ENCODE measurements at places on chromosomes 4 and X.

GRCh38 chrX:56231537-56232090, 542 bp upstream of the KLF8 start:
- DNase-seq, result no peak

- no peak for DNase-seq
Measured at GRCh38 chr4:37765741-37766140, 60.7 kb upstream of the PGM2 start.

DNA sequence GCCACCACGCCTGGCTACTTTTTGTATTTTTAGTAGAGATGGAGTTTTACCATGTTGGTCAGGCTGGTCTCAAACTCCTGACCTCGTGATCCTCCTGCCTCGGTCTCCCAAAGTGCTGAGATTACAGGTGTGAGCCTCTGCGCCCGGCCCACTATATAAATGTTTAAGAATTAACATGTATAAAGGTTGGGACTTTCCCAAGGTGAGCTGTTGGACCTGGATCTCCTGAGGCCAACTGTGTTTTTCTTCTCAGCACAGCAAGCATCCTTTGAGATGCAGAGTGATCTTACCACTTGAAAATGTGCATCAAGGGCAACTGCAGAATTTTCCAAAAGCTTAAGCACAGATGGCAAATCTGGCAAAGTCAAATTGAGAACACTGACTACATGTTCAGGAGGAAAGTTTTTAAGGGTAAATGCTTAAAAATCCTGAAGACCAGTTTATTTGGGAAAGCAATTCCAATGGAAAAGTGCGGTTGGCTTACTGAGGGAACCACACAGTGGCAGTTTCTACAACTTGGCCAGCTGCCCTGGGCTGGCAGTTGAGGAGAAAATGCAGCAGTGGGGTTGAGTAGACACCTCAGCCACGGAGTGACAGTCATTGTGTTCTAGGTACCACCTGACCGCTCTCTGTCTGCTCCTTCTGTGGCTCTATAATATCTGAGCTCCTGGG, 168.9 kb downstream of the CBR4 start:
- no peak for DNase-seq

DNA sequence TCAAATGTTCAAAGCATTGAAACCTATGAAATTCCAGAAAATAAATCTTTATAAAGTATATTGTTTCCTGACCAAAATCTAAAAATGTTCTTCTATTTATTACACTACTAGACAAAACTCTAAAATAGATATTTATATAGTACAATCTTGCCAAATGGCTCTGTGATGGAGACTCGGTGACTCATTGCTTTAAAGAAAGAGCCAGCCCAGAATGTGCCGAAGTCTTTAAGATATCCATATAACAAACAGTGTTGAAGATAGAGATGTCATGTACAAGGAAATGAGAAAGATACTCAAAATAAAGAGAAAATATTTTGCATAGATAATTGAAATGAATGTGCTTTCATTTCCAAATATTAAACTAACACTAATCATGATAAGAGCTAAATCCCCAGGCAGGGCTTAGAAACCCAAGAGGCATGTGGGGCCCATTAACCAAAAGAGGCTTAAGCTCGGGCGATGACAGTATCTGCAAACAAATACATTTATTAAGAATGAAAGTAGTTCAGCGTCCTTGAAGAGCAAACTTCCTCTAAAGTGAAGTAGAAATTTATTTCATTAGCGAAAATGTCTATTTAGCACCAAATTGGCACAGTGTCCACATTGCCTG, 102.1 kb upstream of the FAM9B start:
- DNase-seq, result no peak

DNA sequence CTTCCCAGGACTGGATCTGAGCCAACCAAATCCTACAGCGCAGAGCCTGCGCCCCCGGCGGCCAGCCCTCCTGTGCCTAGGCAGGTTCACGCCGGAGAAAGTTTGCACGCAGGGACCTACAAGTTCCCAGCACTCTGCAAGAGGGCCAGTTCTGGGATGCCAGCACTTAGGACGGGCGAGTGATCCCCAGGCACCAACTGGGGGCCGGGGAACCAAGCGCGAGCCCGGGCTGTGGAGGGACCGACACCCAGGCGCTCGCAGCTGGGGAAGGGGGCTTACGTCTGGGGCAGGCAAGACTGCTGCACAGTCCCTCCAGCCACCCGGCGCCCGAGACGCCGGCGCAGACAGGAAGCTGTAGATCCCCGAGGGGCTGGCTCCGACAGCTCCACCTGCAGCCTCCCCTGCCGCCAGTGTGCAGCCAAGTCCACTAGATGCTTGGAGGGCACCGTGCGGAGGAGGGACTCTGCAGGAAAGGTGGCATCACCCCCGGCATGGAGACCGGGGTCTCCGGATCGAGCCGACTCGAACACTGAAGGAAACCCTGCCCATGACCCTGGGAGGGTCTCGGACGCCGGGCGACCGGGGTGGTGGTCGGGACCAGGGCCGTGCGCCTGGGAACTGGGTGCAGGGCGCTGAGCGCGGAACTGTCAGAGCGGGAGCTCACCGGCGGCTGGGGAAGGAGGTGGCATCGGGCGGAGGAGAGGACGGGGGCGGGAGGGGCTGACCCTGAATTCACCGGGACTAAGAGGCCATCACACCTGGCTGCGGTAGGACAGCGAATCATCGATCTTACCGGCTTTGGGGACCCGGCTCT, 566 bp downstream of the CORIN start:
- peak; percentile 40 for DNase-seq

GRCh38 chr4:164701665-164702064, 52.3 kb upstream of the SMIM31 start:
- no peak for DNase-seq

- DNase-seq, result peak; percentile 61
Measured at GRCh38 chrX:132216806-132217202, 2.4 kb downstream of the RAP2C start.

- DNase-seq, result no peak
Measured at GRCh38 chr4:120561648-120562047, 360.9 kb downstream of the PRDM5 start.

GRCh38 chr4:182309877-182310276, 66.7 kb downstream of the TENM3 start:
- DNase-seq, result no peak

DNA sequence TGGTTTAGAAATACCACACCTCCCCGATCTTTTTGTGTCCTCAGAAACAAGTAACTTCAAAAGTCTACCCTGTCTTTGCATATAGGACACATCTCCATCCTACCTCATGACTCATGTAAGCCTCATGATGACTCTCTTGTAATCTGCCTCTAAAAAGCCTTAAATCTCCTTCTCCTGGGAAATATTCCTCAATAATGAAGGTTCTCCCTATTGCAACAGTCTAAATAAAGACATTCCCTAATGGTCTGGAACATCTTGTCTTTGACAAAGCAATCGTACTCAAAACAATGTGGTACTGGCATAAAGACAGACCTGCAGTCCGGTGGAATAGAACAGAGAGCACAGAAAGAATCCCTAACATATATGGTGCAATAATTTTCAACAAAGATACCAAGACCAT, 257.7 kb downstream of the OPHN1 start:
- DNase-seq, result no peak

DNA sequence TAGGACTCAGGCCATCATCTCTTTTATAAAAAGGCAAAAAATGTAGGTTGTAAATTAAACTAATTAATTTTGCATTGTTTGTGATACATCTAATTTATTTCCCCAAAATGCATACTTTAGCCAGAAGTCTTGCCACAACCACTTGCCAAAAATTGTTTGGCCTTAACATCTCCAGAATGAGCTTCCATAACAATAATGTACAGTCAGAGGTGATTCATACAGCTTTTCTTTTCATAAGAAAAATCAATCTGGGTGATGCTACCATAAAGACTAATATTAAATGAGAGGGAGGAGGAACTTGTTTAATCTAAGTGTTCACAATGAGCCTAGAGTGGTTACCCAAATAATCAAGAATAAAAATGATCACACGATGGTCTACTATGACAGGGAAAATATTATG, 59.3 kb downstream of the AMMECR1 start:
- DNase-seq, result no peak

GRCh38 chr4:77193511-77194102, 36.6 kb downstream of the CCNG2 start:
- DNase-seq, result peak; percentile 69

DNA sequence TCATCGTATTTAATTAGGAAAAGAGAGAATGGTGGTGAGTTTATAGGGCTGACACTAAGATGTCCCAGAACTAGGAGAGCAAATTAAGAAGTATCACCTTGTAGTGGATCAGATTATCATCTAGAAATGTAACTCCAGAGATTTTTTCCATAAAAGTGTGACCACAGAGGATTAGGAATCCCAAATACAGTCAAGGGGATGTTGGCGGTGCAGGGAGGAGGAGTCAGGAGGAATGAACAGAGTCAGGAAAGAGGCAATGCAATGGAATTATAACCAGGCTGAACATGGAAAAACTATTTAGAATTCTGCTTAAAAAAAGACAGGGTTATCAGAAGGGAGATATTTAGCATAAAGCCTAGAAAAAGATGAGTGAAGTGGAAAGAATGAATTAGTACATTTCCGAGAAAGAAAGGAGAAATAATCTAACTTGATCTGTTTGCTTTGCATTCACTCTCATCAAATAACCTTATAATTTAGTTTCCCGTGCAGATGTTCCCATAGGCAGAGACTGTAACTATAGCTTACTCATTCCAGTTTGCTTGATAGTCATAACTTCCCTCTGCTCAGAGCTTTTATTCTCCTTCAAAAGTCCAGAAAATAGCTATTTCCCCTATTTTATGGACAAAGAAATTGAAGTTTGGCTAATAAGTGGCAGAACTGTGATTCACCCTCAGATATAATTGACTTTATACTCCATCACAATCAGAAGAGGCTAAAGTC, 56.4 kb downstream of the SCFD2 start:
- no peak for DNase-seq

- no peak for DNase-seq
Measured at GRCh38 chrX:136219893-136220292, 31.3 kb downstream of the MAP7D3 start.

DNA sequence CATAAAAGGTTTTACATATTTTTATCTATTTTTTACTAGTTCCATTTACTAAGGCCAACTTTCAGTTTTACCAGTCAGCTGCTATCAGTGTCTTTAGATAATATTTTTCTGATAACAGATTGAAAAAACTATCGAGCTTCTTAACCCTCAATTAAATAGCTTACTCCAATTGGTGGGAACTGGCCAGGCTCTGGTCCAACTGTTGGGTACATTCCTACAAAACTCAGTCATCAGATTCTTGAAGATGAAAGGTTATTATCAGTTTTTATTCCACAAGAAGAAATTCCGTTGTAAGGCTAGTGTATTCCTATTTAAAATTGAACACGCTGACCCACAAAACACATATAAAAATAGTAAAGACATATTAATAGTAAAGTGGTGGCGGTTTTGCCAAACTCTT, 346.2 kb downstream of the MAPK10 start:
- DNase-seq, result no peak

GRCh38 chr4:109302361-109303139, at the start of gene COL25A1:
Gene COL25A1 (minus strand): TSS chr4:109302658.
- DNase-seq, result peak; percentile 64

DNA sequence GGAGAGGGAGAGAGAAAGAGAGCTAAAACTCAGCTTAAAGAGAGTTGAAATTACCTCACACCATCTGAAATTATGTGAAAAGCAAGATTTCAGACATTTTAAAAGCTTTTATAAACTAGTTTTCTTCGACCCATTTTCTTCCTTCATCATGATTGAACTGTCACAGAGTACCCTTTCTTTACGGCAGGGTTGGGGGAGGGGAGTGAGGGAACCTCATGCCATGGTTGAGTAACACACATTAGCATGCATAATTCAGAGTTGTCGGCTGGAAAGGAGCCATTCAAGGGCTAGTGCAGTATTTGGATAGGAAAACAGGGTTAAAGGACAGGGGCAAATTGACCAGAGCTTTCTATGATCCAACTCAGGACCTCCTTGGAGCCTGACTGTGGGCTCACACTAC, 46.2 kb downstream of the PCDH19 start:
- DNase-seq, result no peak

GRCh38 chrX:26925088-26925487, 538.1 kb downstream of the PPP4R3C start:
- DNase-seq, result no peak

DNA sequence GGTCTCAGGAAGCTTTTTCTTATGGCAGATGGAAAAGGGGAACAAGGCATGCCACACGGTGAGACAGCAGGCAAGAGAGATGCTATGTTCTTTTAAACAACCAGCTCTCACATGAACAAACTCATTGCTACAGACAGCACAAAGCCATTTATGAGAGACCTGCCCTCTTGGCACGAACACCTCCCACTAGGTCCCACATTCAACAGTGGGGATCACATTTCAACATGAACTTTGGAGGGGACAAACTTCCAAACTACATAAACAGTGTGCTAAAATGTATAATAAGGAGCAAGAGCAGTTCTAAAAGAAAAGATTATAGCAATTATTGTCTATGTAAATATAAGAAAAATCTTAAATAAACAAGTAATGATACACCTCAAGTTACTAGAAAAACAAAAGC, 391.8 kb upstream of the CPXCR1 start:
- no peak for DNase-seq
